ENCODE measurements at places on chromosomes 13 and 19. TPM values are rescaled to one million over a fixed set of nuclear protein-coding genes. Genes with fewer than 3 reads are reported as not detected.

DNA sequence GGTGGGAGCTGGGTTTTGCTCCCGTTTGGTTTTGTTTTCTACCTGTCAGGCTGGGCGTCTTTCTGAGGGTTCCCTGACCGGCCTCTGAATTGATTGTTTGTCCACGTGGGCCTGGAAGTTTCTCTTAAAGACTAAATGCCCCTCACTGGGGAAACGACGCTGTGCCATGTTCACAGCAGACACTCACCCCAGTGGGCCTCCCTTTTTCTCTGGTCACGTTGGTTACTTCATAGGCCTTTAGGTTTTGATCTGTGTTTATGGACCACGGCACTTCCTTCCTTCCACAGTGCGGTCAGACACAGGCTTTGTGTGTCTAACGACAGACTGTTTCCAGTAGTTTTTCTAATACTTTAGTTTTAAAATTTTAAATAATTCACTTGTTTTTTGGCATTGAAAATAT lies 20.1 kb upstream of the NDUFS7 start:
- DNase-seq, result no peak

DNA sequence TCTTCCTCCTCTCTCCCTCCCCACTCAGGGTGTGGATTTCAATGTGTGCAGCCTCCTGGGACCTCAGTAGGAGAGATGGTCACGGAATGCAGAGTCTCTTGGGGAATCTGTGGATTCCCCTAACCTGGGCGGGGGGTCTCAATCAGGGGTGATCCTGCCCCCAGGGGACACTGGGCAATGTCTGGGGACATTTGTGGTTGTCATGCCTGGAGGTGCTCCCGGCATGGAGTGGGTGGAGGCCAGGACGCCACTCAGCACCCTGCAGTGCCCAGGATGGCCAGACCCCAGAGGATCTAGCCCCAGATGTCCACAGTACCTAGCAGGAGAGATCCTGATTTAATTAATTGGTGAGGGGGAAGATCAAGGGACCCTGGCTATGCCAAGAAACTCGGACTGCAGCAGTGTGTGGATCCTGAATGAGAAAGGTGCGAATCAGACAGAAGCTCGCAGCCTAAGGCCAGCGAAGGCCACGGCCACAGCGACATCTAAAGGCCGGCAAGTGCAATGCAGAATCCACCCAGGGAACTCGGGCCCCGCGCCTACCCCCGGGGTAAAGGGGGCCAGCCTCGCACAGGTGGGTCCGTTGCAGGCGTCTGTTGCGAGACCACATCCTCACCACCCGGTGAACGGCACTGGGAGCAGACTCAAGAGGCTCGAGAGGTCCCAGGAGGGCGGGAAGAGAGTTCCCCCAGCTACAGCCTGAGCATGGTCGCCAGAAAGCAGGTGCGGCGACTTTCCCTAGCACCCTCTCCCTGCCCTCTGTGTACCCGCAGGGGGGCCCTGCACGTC lies 88.8 kb downstream of the GNG7 start:
- no peak for DNase-seq

GRCh38 chr19:50772476-50772875 lies 2.2 kb downstream of the GPR32 start:
- peak; percentile 55 for DNase-seq

POSTN gene
- polyA plus RNA-seq, result 0.04 TPM

ZNF132 gene
- polyA plus RNA-seq, result 0.05 TPM

Data from A549 (cell line).